ENCODE measurements at places on chromosomes 5 and 9.
A peak's percentile ranks its signal among the peaks of the same experiment; 100 is the strongest.

DNA sequence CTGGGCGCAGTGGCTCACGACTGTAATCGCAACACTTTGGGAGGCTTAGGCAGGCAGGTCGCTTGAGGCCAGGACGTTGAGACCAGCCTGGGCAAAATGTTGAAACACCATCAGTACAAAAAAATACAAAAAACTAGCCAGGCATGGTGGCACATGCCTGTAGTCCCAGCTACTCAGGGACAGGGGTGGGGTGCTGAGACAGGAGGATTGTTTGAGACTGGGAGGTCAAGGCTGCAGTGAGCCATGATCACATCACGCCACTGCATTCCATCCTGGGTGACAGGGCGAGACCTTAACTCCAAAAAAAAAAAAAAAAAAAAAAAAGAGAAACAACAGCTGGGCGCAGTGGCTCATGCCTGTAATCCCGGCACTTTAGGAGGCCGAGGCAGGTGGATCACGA lies 23.7 kb downstream of the DCAF12 start:
- no peak for DNase-seq

DNA sequence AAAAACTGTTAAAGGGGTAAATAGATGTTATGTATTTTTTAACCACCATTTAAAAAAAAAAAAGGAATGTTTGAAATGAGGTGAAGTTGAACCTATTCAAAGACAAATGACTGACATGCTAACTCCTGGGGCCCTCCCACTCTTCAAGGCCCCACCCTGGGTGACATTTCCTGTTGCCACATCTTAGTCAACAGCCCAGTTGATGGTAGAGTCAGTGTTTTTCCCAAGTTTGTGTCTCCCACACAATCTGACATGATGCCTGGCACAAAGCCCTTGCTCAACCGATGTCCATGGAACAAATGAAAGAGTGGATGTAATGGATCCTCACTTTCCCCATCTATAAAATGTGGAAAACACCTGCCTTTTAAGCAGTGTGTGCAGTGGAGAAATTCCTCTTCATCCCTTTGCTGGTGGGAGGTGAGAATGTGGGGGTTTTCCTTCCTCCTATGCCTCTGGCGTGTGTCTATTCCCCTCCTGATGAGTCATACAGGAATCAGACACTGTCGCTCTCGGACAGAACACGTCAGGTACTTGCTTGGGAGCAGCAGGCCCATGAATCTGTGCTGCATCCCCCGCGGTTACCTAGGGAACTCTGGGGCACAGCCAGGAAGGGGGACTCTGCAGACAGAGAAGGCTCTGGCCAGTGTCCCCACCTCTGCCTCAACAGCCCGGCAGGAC lies 13.7 kb upstream of the ADRA1B start:
- DNase-seq, result no peak

DNA sequence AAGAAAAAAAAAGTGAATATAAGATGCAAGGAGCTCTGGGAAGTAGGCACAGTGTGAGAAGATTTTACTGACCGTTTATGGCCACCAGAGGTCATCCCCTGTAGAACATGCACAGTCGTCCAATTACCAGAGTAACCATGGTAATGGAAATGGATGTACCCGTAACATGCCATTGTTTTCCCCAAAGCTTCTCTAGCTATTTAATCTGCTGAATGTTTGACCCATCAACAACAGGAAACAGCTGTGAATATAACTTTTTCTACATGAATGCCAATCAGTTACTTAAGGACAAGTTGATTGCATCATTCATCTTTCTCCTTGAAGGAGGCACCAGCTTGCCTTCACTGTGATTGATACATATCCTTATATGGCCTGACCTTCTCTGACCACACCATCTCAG lies 1967.0 kb upstream of the CDH9 start:
- no peak for DNase-seq

DNA sequence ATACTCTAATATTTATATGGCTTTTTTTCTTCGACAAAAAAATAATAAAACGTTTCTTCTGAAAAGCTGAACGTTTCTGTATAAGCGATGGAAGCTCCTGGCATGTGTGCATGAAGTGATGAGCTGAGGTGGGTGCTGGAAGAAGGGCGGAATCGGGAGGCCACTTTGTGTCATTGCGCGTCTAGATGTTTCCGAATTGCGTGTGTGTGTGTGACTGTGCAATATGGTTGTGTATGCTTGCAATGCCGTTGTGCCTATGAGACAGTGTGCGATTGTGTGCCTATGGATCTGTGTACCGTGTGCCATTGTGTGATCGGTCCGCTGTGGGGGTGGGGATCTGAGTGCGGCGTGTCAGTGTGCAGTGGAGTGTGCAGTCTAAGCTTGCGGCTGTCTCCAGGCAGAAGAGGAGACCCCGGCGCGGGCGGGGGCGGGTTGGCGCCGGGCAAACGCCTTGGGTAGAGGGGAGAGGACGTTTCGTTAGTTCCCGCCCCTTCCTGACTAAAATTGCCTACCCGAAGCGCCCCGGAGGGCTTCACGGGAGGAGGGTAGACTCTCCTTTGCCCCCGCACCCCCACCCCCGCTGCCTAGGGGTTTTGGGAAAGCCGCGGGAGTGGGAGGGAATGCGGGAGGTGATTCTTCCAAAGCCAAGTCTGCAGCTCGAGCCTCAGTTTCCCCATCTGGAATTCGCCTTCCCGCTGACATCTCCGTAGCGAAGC lies 24.2 kb downstream of the PCDHGC5 start:
- peak; percentile 40 for DNase-seq

- no peak for DNase-seq
Observed at GRCh38 chr5:9553561-9553960, 7.7 kb upstream of the SEMA5A start.

DNA sequence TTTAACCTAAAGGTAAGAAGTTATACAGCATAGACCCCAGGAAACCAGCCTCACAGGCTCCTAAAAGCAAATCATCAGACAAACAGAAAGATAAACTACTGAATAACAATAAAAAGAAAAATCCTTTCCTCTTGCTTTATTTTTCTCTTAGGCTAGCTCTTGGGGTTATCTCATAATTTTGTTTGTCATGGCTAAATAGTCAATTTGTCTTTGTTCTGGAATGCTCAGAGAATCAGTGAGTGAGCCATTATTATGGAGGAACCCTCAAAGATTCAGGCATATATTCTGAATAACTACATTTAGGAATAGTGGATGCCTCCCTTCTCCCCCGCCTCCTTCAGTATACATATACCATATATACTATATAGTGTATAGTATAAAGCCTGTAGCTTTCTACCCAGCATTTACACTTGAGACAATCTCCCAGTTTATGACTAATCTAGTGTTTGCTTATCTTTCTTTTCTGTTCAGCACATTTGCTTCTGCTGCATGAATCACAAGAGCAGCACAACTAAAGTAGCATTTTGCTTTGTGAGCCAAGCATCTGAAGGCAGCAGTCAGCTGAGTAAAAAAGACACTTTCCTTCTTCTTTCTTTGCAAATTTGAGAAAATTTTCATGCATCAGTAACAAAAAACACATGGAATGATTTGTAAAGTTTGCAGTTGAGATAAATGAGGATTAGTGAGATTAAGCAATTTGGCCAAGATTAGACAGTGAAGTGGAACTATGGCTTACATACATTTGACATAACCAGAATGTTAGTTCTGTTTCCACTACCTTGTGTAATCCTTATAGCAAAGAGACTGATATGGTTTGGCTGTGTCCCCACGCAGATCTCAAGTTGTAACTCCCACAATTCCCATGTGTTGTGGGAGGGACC lies 45.3 kb upstream of the PPP3R2 start:
- DNase-seq, result no peak

GRCh38 chr9:134029248-134030226 lies 4.3 kb downstream of the BRD3OS start:
- no peak for DNase-seq

DNA sequence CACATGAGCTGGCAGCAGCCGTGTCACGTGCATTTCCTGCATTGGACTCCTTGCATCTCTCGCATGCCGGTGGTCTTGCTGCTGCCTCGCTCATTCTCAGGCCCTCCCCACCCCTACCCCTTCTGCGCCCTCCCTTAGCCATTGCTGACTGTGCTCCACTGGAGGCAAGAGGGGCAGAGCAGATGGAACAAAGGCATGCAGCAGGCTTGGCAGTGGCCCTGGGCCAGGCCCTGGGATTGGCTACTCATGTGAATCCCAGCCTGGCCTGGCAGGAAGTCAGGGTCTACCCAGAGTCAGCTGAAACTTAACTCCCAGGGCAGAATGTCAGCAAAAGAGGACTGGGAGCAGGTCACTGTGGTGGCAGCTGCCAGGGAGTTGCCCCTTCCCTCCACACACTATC lies 62.3 kb downstream of the TSTD2 start:
- no peak for DNase-seq

DNA sequence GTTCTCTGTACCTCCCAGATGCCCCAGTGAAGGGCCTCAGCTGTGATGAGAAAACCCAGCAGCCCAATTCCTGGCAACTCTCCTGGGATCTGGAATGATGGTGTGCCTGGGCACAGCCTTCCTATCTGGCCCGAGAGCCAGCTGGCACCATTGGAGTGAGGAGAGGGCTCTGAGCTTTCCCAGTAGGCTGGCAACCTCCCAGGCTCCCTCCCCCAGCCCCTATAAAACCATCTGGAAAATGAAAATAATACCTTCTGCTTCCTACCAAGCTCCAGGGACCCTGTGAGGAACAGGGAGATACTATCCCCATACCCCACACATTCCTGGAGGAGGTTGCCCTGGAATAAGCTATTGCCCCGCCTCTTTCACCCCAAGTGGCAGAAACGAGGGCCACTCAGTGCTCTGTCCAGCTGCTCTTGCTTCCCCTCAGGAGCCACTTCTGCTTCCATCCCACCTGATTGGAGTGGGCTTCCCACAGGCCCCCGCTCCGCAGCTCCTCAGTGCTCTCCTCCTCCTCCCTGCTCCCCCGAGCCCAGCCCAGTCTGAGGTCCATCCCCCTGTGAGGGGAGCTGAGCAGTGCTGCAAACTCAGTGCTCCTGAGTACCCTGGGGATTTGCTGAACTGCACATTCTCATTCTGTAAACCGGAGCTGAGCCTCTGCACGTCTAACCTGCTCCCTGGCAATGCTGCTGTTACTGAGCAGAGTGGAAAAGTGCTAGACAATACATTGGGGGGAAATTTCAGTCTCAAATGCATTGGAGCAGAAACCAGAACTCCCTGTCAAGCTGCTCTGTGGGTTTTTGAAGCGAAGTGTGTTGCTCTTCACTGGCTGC lies 74.7 kb downstream of the THBS4 start:
- DNase-seq, result no peak
